ENCODE measurements at places on chromosomes 2 and 18. TPM values are rescaled to one million over a fixed set of nuclear protein-coding genes. Genes with fewer than 3 reads are reported as not detected.

DNA sequence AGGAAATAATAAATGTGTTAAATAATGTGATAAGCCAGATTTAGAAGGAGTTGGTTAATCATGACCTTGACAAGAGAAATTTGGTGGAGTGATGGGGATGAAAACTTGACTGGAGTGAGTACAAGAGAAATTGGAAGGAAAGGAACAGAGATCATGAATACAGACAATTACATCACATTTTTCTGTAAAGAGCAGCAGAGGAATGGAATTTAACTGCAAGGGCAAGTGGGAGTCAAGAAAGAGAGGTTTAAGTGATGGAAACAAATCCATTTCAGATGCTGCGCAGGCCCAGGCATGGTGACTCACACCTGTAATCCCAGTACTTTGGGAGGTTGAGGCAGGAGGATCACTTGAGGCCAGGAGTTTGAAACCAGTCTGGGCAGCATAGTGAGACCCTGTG is 46.7 kb downstream of the ICA1L start:
- no peak for DNase-seq

DNA sequence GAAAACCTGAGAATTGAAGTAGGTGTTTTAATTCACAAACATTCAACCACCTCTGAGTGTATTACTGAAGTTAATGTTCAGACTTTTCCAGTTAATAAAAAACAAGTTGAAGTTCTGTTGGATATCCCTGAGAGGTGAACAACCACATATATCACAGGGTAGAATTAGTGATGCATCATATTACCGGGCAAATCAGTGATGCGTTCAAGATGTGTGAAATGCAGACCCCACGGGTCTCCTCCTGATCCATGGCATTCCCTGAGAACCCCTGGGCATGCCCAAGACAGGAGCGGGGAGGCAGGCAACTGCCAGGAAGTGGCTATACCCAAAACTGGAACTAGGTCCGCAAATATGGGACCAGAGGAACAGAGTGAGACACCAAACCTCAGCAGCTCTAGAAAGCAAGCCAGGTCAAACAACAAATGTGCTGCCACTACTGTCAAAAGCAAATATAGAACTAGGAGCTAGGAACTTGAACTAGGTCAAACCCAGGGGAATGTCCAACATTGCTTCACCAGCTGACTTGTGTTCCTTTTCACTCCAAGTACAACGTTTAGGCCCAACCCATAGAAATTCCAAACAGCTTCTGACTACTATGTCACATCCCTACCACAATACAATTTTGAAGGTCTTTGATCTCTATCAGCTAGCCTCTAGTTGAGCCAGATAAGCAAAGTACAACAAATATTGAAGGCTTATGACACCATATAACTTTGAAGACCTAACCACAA is 20.2 kb downstream of the PSTPIP2 start:
- DNase-seq = no peak

- peak; percentile 53 for DNase-seq
Observed at GRCh38 chr2:47905386-47906156, 727 bp downstream of the FBXO11 start.

DNA sequence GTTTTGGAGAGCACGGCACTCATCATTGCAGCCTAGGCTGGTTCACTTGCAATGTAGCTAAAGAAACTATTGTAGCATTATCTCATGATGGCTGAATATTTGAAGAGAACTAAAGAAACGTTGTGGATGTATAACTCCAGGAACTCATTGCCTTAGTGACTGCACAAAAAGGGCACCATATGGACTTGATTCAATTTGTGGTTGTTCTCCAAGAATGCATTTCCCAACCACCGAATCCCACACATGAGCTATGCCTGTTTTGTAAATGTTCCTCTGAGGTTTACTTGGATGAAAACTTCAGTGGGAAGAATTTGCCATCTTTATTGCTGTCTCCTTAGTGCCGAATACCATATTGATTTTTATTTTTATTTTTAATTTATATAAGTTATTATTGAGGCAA is 43.5 kb downstream of the DOK6 start:
- DNase-seq = no peak

GRCh38 chr18:66013969-66014368 is 263.2 kb downstream of the CDH7 start:
- no peak for DNase-seq

DNA sequence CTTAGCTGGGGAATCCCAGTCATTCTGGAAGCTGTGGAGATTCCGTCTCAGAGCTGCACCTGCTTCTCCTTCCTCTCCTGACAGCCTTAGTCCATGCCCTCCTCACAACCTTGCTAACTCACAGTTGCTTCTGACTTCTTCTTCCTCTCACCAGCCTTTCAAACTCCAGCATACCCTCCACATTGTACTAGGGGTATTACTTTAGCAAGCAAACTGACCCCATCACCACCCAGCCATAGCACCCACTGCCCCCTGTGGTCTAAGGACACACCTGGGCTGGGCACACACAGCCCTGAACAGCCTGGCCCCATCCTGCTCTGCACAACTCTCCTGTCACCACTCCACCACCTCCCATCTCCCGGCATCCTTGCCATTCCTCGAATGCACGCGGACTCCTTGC is 208.2 kb downstream of the FBXO15 start:
- no peak for DNase-seq

The PROKR1 gene
- not detected for total RNA-seq

DNA sequence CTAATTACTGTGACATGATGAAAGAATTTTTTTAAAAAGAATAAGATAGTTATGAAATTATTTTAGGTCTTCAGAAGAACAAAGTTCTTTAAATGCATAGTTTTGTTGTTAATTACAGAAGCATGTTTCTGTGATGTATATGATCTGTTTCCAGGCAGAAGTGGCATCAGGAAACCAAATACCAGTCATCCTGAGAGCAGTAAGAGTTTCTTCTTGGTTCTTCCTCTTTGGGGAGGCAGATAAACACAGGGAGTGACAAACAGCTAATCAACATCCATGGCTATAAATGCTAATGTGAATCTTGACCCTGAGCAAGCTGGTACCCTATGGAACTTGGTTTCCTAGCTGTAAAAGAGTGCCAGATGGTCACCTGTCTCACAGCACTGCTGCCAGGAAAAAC is 29.2 kb downstream of the WIPF1 start:
- DNase-seq = no peak

The MC5R gene
- not detected for total RNA-seq

The DPP10 gene
- not detected for total RNA-seq
